ENCODE measurements at places on chromosomes 7 and 10.
A peak's percentile ranks its signal among the peaks of the same experiment; 100 is the strongest.

GRCh38 chr10:86059892-86060291 lies 306.7 kb downstream of the GRID1 start:
- DNase-seq, result no peak

DNA sequence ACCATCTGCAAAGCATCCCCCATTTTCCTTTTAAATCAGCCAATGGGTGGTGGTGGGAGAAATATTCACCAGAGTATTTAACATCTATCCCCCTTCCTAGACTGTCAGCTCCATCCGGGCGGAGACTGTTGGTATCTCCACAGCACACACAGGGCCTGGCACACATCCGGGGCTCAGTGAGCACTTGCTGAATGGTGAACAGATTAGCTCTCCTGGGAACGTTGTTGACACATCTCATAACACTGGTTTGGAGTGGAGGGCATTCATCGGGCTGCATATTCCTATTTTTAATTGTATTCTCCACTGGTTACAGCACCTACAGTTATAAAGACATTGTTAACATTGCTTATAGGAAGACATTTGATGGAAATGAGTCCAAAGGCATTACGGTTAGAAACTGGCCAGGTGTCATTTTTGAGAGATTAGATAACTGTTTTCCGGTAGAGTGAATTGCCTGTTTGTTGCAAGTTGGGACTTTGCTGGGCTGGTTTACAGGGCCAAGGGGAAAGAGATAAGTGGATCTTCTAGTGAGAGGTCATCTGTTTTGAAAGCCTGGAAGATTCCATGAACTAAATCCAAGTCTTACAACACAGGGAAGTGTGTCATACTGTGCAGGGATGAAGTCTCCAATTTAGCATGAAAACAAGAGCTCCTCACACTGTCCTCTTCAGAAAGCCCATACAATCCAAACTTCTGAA lies 101.8 kb downstream of the EGFR start:
- no peak for DNase-seq

DNA sequence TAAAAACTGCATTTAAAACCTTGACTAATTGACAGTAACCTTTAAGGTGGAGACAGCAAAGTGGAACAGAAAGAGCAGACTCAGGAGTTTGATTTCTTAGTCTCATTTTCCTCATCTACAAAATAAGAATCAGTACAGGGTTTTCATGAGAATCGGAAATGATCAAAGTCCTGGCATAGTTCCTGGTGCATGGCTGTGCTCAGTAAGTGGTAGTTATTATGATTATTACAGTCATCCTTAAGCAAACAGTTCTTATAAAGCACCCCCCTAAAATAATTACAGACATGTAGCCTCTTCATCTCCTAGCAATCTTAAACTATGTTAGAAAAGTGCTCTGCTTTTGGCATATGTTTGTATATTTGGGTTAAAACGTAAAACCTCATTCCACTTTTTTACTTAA lies 18.0 kb downstream of the NEBL start:
- DNase-seq, result no peak

- peak; percentile 40 for DNase-seq
Observed at GRCh38 chr7:47266131-47266706, 315.7 kb downstream of the TNS3 start.

DNA sequence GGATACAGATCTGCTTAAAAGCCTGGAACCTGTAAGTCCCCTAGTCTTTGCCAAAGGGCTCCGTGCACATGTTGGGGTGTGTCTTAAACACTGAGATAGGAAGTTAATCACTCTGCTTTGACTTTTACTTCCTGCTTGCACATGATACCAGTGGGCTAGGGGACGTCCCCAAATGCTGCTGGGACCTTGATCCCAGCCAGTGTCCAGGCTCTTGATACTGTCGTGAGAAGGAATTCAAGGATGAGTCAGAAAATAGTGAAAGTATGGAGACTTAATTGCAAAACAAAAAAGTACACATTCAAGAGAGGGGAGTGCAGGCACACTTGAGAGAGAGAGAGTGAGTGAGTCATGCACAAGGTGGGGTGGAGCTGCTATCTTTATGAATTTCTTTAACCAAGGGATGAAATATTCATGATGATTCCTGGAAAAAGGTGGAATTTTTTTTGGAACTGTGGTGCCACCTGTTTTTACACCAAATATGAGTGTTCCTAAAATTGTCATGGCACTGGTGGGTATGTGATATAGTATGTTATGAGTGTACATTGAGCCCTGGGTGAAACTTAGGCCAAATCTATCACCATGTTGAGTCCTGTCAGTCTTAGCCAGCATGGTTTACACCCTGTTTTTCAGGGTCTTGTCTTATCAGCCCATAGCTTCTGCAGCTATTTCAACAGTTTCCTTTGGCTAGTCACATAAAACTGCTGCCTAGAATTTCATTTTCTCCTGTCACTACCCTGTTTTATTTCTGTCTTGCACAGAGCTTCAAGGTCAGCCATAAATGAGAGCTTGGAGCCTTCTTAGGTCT lies 88.3 kb upstream of the CYP26C1 start:
- no peak for DNase-seq

DNA sequence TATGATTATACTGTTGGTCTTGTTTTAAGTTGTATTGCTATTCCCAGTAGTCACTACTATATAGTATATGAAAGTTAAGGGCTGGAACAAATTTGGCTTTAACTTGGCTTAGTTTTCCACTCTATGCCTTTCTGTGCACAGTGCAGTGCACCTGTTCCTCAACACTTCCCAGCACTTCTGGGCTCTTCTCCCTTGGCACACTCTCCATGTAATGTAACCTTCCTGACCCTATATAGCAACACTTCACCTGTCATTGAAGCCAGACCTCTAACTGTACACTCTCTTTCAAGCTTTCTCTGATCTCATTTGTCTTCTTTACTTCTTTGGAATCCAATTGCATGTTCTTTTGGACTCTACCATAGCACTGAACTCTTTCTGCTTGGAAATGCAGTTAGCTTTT lies 83.9 kb upstream of the SMIM30 start:
- DNase-seq, result no peak

- no peak for DNase-seq
Observed at GRCh38 chr7:131335639-131336381, 8.1 kb downstream of the MKLN1 start.

DNA sequence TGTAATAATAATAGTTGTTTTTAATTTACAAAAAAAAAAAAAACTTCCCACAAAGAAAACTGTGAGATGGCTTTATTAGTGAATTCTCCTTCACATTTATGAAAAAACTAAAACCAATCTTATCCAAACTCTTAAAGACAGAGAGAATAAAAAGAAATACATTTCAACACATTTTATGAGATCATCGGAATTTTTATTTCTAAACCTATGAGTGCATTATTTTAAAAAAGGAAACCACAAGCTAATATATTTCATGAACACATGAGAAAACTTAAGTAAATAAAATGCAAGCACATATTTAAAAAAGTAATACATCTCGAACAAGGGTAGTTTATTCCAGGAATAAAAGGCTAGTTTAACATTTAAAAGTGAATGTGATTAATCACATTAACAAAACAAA lies 31.5 kb downstream of the C7orf25 start:
- DNase-seq, result no peak

DNA sequence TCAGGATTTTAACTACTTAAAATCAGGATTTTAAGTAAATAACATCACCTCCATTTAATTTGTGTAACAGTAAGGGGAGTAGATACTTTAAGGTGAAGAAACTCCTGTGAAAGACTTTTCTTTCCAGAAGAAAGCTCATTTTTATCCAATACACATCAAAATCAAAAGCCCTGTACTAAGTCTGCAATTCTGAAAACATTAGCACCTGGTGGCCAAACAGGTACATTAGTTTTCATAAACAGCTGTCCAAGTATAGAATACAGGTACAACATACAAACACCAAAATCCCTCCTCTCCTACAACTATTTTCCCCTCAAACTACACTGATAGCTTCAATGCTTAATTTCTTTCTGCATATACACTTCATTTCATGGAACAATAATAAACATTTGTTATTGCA lies 22.9 kb downstream of the FAM3C start:
- no peak for DNase-seq

DNA sequence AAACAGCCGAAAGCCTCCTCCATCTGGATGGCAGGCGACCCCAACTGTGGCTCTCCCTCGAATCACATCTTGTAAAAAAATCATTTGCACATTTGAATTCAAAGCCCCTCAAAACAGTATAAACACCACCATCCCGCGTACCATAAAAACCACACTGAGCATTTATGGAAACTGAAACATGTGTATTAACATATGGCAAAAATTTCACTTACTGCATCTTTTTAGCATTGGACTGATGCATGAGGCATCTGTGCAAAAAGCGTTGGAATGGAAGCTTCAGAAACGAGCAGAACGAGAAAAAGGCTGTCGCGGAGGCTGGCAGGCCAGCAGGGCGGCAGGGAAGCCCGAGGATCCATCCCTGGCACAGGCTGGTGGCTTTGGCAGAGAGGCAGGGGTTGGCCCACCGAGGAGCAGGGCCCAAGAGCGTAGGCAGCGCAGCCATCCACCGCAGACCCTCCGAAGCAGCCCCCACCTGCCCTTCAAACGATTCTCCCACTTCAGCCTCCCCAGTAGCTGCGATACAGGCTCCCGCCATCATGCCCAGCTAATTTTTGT lies 39.3 kb upstream of the CUX1 start:
- DNase-seq, result no peak

DNA sequence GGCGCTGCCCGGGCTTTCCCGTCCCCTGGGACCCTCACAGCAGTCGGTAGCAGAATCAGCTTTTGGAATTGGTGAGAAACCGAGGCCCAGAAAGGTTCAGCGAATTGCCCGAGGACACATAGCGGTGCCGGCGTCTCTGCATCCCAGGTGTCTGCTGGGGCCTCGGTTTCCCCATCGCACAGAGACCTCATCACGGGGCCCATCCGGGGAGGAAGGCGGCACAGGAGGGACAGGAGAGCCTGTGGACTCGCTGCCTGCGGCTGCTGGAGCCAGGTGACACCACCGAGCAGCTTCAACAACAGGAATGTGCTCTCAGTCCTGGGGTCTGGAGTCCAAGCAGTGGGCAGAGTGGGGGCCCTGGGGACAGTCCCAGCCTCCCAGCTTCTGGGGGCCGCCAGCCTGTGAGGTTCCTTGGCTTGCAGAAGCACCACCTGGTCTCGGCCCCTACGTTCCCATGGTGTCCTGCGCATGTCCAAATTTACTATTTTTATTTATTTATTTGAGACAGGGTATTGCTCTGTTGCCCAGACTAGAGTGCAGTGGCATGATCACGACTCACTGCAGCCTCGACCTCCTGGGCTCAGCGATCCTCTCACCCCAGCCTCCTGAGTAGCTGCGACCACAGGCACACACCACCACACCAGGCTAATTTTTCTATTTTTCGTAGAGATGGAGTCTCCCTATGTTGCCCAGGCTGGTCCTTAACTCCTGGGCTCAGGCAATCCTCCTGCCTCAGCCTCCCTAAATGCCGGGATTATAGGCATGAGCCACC lies 539 bp upstream of the COX19 start:
- no peak for DNase-seq

- no peak for DNase-seq
Observed at GRCh38 chr7:46109437-46109836, 188.4 kb upstream of the IGFBP3 start.

DNA sequence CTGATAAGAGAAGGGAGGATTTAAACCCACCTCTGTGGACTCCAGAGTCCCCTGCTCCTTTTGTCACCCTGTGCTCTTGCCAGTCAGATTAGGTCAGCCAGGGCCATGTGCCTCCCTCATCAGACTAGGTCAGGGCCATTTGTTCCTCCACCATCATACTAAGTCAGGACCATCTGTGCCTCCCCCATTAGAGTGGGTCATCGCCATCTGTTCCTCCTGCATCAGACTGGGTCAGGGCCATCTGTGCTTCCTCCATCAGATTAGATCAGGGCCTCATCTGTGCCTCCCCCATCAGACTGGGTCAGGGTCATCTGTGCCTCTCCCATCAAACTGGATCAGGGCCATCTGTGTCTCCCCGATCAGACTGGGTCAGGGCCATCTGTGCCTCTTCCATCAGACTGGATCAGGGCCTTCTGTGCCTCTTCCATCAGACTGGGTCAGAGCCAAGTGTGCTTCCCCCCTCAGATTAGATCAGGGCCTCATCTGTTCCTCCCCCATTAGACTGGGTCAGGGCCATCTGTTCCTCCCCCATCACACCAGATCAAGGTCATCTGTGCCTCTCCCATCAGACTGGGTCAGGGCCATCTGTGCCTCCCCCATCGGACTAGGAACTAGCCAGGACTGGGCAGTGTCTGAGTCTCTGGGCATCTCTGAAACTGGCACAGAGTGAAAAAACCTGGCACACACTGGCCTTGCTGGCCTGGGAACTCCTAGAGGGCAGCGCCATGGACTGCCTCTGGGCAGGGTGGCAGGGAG lies 11.5 kb downstream of the MYL10 start:
- no peak for DNase-seq

DNA sequence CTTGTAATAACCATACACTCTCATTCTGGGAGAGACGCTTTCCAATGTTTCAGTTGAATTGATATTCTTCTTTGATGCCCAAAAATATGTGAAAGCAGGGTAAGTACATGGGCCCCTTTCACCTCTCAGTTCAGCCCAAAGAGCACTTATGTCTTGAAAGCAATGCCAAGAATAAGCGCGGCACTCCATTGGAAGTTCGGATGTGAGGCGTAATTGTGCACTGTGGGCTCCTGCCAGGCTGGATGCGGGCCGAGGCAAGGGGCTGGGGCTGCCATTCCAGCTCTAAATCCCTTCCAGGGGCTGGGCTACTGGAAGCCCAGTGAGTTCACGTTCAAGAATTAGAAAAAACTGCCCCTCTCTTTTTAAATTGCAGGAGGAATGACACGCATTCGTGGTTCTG lies 113.8 kb downstream of the EBF3 start:
- no peak for DNase-seq

DNA sequence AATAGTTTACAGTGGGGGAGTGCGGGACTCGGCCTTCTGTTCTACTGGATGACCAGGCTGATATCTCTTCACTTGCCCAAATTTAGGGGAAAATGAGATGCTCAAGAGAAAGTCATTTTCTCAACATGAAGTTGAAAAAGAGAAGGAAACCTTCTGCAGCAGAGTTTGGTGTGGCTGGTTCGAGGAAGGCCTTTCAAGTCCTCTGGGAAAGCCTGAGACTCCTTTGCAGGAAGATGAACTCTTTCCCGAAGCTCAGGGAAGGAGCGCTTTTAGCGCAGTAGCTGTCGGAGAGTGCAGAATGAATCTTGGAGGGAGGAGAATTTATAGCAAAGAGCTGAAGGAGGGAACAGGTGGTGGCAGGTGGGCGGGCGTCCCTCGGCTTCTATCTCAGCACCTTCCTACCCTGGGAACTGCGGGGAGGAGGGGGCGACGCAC lies at the start of gene ATOH7:
ATOH7 (minus strand) TSS at position 297 of the 435 bp plus-strand sequence. CDS start 436 bp downstream, outside the sequence.
- no peak for DNase-seq

GRCh38 chr7:75985009-75985517 lies 9.3 kb downstream of the TMEM120A start:
- DNase-seq, result no peak
